ENCODE measurements at places on chromosomes 7 and 10. TPM values are rescaled to one million over a fixed set of nuclear protein-coding genes. Genes with fewer than 3 reads are reported as not detected.

AGAP4 gene
- polyA plus RNA-seq = 3.1 TPM

FFAR4 gene
- not detected for polyA plus RNA-seq

GRCh38 chr7:30513762-30514161 lies 9.1 kb upstream of the GGCT start:
- H3K27ac ChIP-seq = no peak overlapping the region
- H3K27me3 ChIP-seq = no peaks in the 10 kb centered on the region
- no peaks in the 10 kb centered on the region for H3K36me3 ChIP-seq
- no peak overlapping the region for H3K4me3 ChIP-seq
- DNase-seq = no peak

DNA sequence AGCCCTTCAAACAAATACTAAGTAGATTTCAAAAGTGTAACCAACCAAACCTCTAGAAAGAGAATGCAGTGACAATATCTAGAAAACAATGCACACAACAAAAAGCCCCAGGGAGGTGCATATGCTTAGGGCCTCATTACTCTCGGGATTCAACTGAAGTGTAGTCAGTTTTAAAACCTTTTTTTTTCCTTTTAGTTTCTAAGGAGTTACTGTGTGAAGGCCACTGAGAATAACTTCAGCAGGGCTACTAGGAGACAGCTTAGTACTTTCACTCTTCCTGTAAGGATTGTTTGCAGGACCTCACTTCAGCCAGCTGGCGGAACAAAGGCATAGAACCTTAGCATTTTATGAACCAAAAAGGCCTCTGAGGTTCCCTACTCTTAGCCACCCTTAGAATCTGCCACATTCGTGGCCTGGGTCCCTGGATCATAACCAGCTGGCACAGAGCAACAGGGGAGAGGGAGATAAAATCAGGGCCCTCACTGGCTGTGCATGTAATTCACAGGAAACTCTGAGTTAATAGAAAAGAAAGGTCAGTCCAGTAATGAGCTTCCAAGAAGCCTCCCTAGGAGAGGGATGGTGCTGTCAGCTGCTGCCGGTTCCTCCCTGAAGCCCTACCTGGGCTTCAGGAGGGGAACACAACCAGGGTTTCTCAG lies 3.6 kb downstream of the VOPP1 start:
- H3K4me3 ChIP-seq = no peak overlapping the region
- H3K36me3 ChIP-seq = no peaks in the 10 kb centered on the region
- H3K4me1 ChIP-seq = peaks cover 46% of the 10 kb centered on the region
- H3K27ac ChIP-seq = no peak overlapping the region
- peak; percentile 37 for DNase-seq

GRCh38 chr7:132354527-132354926 lies 221.7 kb downstream of the PLXNA4 start:
- DNase-seq = no peak
- H3K36me3 ChIP-seq = no peaks in the 10 kb centered on the region
- no peak overlapping the region for H3K4me3 ChIP-seq
- no peak overlapping the region for H3K27ac ChIP-seq

NEURL1 gene
- 1.5 TPM for polyA plus RNA-seq

- no peaks in the 10 kb centered on the region for H3K36me3 ChIP-seq
- no peaks in the 10 kb centered on the region for H3K4me1 ChIP-seq
- no peak for DNase-seq
- no peaks in the 10 kb centered on the region for H3K27me3 ChIP-seq
- H3K4me3 ChIP-seq = no peak overlapping the region
Measured at GRCh38 chr7:130154501-130155317, 50.5 kb downstream of the TMEM209 start.

DNA sequence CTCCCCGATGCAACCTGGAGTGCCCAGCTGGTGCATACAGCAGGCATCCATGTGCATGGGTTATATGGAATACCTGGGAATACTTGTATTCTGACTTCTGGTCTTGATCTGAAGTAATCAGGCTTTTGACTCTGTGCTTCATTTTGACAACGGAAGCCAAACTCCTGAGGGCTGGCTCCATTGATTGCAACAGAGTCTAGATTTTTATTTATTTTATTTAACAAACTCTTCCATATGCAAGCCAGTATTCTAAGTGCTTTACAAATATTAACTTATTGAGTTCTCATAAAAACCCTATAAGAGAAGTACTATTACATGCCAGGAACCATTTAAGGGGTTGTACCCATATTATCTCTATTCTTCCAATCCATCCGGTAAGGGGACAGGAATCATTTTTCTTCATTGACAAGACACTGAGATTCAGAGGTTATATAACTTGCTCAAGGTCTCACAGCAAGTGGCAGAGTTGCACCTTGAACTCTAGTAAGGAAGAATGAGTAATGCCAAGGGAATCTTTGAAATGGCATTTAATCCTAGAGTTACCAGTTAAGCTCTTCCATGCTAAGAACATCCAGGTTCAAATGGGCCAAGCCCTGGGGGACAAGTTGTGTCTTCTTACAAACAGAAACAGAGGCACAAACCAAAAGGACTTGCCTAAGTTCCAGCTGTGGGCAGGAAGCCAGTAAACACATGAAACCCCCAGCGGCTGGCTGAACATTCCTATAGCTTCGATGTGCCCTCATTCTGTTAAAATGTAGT lies 241.0 kb downstream of the WDR11 start:
- no peaks in the 10 kb centered on the region for H3K27me3 ChIP-seq
- H3K27ac ChIP-seq = no peak overlapping the region
- no peak for DNase-seq

DNA sequence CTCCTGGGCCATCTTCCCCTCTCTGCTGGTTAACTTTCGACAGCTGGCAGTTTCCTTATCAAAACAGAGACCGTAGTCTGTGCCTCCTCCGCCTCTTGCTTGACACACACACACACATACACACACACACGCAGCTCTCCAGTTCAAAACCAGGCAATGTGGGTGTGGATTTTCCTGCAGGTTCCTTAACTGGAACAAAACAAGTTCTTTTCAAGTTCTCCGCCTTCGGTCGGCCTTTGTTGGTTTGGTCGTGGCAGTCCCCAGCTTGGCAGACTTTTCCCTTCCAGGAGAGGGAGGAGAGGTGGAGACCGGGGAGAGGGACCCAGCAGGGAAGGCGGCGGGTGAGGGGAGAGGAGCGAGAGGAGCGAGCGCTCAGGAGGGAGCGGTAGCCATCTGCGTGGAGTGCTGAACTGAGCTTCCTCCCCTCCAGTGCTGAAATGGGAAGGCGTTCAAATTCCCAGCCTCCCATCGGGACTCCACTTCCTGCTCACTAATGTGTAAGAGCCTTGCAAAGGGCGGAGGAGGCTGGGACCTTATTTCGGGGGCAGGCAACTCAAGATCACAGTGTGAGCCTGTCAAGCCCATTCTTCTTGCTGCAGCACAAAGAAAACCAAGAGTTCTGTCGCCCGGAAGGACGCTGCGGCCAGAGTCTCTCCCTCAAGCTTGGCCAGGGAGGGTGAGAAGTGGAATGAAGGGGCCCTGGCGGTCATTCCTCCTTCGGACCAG lies 120.6 kb downstream of the PRPF18 start:
- no peaks in the 10 kb centered on the region for H3K27me3 ChIP-seq
- DNase-seq = peak; percentile 80
- H3K4me3 ChIP-seq = peak overlapping the region; percentile 83
- H3K36me3 ChIP-seq = no peaks in the 10 kb centered on the region
- peaks cover 19% of the 10 kb centered on the region for H3K4me1 ChIP-seq
- no peak overlapping the region for H3K27ac ChIP-seq
